Spinal cord (tissue), 10 donors: ENCODE measurements at places on chromosomes 3 and 15.
A peak's percentile ranks its signal among the peaks of the same experiment; 100 is the strongest.

DNA sequence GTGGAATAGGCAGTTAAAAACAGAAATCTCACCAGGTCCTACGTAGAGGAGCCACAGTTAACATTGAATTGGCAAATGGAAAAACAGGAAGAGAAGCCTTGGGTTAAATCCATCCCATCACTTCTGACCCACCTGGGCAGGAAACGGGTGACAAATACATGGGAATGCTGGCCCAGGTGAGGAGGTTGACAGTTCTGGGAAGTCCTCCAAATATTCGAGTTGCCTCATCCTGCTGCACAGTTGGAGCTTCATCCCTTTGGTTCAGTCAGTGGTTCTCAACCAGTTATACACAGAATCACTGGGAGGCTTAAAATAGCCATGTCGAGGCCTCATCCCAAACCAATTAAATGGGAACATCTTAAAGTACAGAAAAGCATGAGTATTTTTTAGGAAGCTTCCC is 5.3 kb downstream of the MYZAP start:
- peaks cover 7% of the 10 kb centered on the region for H3K27me3 ChIP-seq
- H3K27ac ChIP-seq: no peak overlapping the region
- H3K36me3 ChIP-seq: no peaks in the 10 kb centered on the region
- H3K4me3 ChIP-seq: no peak overlapping the region
- peaks cover 5% of the 10 kb centered on the region for H3K4me1 ChIP-seq

DNA sequence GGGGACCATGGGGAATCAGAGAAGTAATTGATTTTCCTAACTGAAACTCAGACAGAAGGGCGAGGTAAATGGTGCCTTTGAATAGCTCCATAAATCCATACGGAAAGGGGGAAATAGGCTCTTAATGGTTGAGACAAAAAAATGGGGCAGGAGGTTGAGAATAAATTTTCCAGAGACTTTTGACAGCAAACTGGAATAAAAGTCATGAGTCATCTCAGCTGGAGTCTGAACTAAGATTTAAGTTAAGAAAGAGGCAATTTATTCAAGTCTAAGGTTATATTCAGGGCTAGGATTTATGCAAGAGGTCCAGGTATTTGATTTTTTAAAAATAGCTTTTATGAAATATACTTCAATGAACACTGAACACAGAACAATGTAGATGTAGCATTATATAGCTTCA is 238.7 kb upstream of the RORA start:
- H3K4me1 ChIP-seq: no peaks in the 10 kb centered on the region
- no peaks in the 10 kb centered on the region for H3K36me3 ChIP-seq
- H3K4me3 ChIP-seq: no peak overlapping the region
- no peaks in the 10 kb centered on the region for H3K27me3 ChIP-seq

DNA sequence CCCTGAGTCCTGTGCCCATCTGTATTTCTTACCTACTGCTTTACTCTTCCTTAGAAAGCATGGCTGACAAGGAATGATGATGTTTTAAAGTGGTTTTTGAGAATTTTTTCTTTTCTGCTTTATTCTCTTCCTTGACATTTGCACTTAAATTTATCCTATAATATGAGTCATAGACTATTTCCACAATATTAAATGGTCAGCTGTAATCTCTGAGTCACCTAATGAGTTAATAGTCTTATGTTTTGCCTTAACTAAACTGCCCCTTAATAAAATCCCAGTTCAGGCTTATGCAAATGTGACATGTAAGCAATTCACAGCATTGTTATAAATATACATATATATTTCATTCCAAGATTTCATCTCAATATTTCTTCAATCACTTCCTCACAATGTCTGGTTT is 23.8 kb downstream of the MEIS2 start:
- H3K27ac ChIP-seq: no peak overlapping the region
- no peaks in the 10 kb centered on the region for H3K4me1 ChIP-seq
- DNase-seq: no peak
- H3K4me3 ChIP-seq: no peak overlapping the region
- no peaks in the 10 kb centered on the region for H3K36me3 ChIP-seq
- no peaks in the 10 kb centered on the region for H3K27me3 ChIP-seq

DNA sequence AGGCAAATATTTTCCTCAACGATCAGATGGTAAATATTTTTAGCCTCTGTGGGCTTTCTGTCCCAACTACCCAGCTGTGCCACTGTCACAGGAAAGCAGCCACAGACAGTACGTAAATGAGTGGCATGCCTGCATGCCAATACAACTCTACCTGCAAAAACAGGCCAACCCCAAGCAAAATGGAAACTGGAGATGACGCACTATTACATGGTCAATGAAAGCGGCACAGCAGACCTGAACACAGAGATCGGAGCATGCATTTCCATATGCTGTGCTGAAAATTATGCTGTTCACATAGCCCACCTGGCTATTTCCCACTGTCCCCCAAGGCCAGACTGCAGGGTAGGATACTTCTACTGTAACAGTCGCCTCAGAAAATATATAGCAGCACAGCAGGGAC is 57.8 kb downstream of the HERC2 start:
- H3K27me3 ChIP-seq: no peaks in the 10 kb centered on the region
- DNase-seq: no peak
- H3K27ac ChIP-seq: no peak overlapping the region
- H3K36me3 ChIP-seq: peaks cover 55% of the 10 kb centered on the region

- no peak overlapping the region for H3K27ac ChIP-seq
- peaks cover 2% of the 10 kb centered on the region for H3K36me3 ChIP-seq
- H3K27me3 ChIP-seq: no peaks in the 10 kb centered on the region
- no peaks in the 10 kb centered on the region for H3K4me1 ChIP-seq
Measured at GRCh38 chr3:346186-346585, 149.6 kb downstream of the CHL1 start.

DNA sequence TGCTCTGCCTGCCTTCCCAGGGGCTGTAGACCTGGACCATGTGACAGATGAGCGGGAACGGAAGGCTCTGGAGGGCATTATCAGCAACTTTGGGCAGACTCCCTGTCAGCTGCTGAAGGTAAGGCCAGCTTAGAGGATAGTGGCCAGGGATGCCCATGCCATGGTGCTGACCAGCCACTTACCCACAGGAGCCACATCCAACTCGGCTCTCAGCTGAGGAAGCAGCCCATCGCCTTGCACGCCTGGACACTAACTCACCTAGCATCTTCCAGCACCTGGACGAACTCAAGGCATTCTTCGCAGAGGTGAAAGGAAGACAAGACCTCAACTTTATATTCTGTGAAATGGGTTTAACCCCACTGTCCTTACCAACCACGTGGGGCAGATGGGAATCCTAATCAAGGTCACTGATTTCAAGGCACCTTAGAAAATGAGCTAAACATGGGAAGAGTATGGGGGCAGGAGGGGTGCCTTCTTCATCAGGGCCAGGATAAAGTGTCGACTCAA is 26.7 kb downstream of the NBEAL2 start:
- no peak for DNase-seq
- no peak overlapping the region for H3K4me3 ChIP-seq
- H3K4me1 ChIP-seq: peaks cover 11% of the 10 kb centered on the region
- H3K27ac ChIP-seq: no peak overlapping the region
- H3K36me3 ChIP-seq: peaks cover 69% of the 10 kb centered on the region
- H3K27me3 ChIP-seq: no peaks in the 10 kb centered on the region

- H3K36me3 ChIP-seq: no peaks in the 10 kb centered on the region
- H3K4me3 ChIP-seq: peak overlapping the region; percentile 84
- no peak for DNase-seq
- H3K27me3 ChIP-seq: no peaks in the 10 kb centered on the region
Measured at GRCh38 chr15:51828621-51829375, 655 bp upstream of the TMOD3 start.

GRCh38 chr3:151082880-151083838 is 2.3 kb upstream of the MED12L start:
- no peak for DNase-seq
- H3K4me3 ChIP-seq: no peak overlapping the region
- peaks cover 8% of the 10 kb centered on the region for H3K4me1 ChIP-seq
- no peaks in the 10 kb centered on the region for H3K27me3 ChIP-seq
- H3K36me3 ChIP-seq: no peaks in the 10 kb centered on the region

DNA sequence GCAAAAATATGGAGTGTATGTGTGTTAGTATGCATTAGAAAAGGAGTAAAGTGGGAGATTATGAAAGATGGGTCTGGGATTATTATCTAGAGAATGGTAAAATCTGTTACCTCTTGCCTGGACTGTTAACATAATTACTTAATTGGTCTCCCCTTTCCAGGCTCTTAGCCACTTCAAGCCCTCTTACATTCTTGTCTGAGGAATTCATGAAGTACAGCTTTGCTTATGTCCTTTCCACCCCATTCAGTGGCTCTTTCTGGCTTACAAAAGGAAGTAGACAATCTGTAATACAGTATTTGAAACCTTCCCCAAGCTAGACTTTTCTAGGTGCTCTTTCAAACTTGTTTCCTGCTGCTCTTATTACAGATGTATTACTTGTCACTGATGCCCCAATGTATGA is 129.8 kb downstream of the MBNL1 start:
- no peaks in the 10 kb centered on the region for H3K36me3 ChIP-seq
- H3K27ac ChIP-seq: no peak overlapping the region
- no peaks in the 10 kb centered on the region for H3K27me3 ChIP-seq

DNA sequence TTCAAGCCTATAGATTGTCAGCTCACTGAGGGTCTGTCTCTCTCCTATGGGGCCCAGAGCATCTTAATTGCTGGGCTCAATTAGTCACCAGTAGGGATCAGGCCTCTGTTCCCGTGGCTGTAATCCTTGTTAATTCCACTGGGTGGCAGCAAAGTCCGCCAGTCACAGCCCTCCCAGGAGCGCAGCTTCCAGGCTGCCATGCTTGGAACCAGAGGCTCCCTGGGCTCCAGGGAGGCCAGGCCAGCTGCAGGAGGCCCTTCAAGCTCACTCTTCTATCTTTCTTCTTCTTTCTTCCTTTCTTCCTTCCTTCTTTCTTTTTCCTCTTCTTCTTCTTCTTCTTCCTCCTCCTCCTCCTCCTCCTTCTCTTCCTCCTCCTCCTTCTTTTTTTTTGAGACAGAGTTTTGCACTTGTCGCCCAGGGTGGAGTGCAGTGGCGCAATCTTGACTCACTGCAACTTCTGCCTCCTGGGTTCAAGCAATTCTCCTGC is 14.4 kb downstream of the RNU5B-1 start:
- peak; percentile 80 for DNase-seq
- H3K4me1 ChIP-seq: peaks cover 17% of the 10 kb centered on the region
- no peak overlapping the region for H3K4me3 ChIP-seq
- H3K36me3 ChIP-seq: no peaks in the 10 kb centered on the region

DNA sequence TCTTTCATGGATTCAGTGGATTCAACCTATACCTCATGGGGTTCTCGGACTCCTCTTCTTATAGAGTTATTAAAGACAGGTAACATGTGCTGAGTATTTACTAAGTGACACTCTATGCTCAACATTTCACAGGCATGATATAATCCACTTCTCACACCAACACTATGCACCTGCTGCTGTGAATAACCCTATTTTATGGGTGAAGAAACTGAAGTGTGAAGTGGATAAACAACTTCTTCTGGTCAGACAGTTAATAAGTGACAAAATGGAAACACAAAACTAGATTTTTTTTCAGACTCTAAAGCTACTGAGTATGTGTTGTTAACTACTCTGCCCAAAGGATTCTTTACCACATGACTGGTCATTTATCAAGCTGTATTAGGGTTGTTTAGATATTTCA is 403.5 kb downstream of the DIPK2A start:
- no peaks in the 10 kb centered on the region for H3K27me3 ChIP-seq
- H3K36me3 ChIP-seq: no peaks in the 10 kb centered on the region
- H3K4me3 ChIP-seq: no peak overlapping the region
- H3K4me1 ChIP-seq: no peaks in the 10 kb centered on the region

GRCh38 chr15:98483575-98484130 is 164.7 kb upstream of the IGF1R start:
- no peak for DNase-seq
- H3K4me1 ChIP-seq: no peaks in the 10 kb centered on the region
- no peak overlapping the region for H3K27ac ChIP-seq
- H3K27me3 ChIP-seq: no peaks in the 10 kb centered on the region
- H3K4me3 ChIP-seq: no peak overlapping the region

DNA sequence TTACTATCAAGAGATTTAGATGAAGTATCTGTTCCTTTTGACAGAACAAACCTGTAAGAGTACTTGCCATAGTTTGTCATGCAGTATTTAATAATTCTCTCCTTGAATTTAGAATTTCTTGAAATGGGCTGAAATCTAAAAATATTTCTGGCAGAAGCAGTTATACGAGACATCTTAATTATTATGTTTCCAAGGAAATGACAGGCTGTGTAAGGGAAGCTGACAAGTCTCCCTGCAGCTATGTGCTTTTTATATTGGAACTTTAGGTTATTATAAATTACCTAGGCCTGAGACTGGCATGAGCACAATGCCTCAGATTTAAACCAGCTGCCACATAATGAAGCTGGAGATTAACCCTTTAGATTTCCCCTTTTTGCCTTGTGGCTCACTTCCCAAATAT is 365.0 kb upstream of the EPHA6 start:
- no peaks in the 10 kb centered on the region for H3K27me3 ChIP-seq
- no peak overlapping the region for H3K4me3 ChIP-seq
- H3K4me1 ChIP-seq: no peaks in the 10 kb centered on the region
- no peaks in the 10 kb centered on the region for H3K36me3 ChIP-seq

- no peak for DNase-seq
- H3K36me3 ChIP-seq: no peaks in the 10 kb centered on the region
- no peak overlapping the region for H3K27ac ChIP-seq
- H3K27me3 ChIP-seq: no peaks in the 10 kb centered on the region
Measured at GRCh38 chr3:172586436-172586835, 63.2 kb upstream of the TNFSF10 start.

DNA sequence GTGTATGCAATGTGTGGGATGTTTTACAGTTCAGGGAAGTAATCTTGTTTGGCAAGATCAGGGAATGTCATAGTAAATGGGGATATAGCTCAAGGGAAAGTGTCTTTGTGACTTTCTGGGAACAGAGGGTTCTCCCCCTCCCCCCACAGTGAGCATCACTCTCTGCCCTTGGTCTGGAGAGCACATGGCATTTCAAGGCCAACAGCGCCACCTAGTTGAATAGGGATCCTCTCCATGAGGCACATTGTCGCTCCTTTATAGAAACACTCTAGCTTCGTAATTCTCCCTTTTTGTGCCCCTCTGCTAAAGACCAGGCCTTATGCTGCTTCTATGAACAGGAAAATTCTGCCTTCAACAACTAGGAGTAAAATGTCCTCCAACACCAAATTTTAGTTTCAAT is 37.1 kb upstream of the ARNT2 start:
- no peaks in the 10 kb centered on the region for H3K27me3 ChIP-seq
- H3K4me3 ChIP-seq: no peak overlapping the region
- H3K36me3 ChIP-seq: no peaks in the 10 kb centered on the region
- no peaks in the 10 kb centered on the region for H3K4me1 ChIP-seq

DNA sequence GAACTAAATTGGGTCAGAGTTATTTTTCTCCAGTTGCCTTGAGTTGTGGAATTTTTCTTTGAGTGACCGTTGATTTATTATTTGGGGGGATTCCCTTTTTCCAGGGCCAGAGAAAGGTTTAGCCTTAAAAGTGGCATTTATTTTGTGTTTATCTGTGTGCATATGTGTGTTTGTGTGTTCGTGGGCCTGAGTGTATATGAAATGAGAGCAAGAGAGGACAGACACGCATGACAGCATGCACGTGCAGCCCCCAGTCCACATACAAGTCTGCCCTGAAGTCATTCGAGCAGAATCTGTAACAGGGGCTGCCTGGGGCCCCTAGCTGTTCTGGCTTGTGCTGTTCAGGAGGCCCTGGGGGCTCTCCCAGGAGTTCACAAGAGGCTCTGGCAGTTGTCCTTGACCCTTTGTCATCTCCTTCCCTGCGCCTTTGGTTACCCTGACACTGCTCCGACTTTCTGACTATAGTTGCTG is 18.3 kb upstream of the TRAK1 start:
- DNase-seq: no peak
- peaks cover 33% of the 10 kb centered on the region for H3K4me1 ChIP-seq
- peak overlapping the region; percentile 29 for H3K4me3 ChIP-seq
- H3K27ac ChIP-seq: peak overlapping the region; percentile 89

GRCh38 chr3:182947888-182948287 is 32.5 kb downstream of the DCUN1D1 start:
- peaks cover 16% of the 10 kb centered on the region for H3K36me3 ChIP-seq
- no peak overlapping the region for H3K4me3 ChIP-seq
- no peak overlapping the region for H3K27ac ChIP-seq
- no peaks in the 10 kb centered on the region for H3K4me1 ChIP-seq
- no peaks in the 10 kb centered on the region for H3K27me3 ChIP-seq
